NCI-H2081 treated with DMSO at 0.1 percent for 48 hours (cell line): ENCODE measurements at places on chromosomes 6 and 20.

DNA sequence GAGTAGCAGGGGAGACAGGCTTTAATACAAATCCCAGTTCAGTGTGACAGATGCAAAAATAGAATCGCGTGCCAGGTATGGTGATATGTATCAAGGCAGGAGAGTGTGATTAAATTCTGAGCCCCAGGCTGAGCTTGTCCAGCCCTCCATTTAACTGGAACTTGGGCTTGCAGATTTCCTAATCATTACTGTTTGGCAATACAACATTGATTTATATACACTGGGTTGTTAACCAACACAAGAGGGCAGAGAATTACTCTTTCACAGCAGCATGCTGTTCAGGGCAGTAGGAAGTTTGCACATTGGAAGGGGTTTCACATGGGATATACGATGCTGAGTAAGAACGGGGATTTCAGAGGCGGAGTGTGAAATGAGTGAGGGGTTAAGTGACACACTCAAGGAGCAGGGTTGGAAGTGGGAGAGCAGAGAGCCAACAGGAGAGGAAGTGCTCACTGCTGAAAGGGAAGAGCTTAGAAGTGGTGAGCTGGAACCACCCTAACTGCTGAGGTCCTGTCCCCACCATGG lies 70.8 kb upstream of the ATXN1 start:
- DNase-seq = no peak

- DNase-seq = no peak
Measured at GRCh38 chr20:43988867-43989266, 74.2 kb downstream of the TOX2 start.

GRCh38 chr20:6700563-6701329 lies 66.7 kb upstream of the BMP2 start:
- no peak for DNase-seq

DNA sequence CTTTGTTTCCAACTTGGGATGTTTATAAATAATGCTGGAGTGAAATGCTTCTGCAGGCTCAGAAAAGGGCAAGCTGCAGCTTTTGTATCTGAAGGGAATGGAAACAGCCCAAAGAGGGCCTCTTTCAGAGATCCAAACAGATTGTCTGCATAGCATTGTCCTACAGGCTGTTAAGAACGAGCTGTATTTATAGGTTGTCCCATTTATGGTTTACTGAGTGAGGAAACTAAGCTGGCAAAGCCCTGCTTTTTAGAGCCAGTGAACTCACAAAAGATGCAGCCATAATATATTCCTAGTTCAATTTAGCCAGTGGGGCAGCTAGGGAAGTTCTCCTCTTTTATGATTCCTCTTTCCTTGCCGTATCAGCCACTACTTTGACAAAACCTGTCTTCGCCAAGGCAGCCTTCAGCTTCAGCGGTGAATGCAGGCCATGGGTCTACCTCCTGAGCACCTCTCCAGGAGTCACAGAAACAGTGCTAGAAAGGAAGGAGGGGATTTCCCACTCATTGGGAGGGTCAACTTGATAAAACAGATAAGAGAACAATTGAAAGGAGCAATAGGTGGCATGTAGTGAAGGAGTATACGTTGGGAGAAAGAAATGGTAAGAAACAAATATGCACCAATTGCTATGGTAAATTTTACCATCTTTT lies 15.0 kb downstream of the KIAA0319 start:
- DNase-seq = no peak

DNA sequence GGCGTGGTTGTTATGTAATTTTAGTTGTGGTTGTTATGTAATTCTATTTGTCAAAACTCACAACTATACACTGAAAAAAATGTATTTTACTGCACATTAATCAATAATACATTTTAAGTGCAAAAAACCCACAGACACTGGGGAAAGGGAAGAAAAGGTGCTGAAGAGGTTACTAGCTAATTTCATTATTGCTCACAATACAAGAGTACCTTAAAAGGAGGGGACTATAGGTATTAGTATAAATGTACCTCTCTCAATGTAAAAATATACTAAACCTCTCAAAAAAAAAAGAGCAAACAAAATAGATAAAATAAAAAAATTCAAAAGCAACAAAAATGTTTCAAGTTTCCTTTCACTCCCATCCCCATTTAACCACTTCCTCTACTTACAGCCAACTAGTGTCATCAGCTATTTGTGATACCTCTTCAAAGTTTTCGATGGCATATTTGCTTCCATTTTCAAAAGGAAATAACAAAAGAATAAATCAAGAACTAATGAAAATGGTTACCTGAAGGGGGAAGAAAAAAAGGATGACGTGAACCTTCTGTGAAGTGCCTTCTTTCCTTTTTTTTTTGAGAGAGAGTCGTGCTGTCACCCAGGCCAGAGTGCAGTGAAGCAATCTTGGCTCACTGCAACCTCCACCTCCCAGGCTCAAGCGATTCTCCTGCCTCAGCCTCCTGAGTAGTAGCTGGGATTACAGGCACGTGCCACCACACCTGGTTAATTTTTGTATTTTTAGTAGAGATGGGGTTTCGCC lies 30.2 kb downstream of the RANBP9 start:
- no peak for DNase-seq

- no peak for DNase-seq
Measured at GRCh38 chr20:8398263-8399051, 266.4 kb downstream of the PLCB1 start.

DNA sequence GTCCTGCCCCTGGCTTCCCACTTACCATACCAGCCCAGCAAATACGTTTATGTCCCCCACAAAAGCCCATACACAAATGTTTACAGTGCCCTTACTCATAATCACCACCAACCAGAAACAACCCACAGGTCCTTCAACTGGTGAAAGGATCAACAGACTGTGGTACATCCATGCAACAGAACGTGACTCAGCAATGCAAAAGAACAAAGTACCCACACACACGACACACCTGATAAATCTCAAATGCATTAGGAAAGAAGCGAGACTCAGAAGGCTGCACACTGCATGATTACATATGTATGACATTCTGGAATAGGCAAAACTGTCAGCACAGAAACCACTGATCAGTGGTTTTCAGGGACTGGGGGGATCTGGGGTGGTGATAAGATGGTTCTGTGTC lies 20.5 kb downstream of the NCR2 start:
- DNase-seq = no peak

DNA sequence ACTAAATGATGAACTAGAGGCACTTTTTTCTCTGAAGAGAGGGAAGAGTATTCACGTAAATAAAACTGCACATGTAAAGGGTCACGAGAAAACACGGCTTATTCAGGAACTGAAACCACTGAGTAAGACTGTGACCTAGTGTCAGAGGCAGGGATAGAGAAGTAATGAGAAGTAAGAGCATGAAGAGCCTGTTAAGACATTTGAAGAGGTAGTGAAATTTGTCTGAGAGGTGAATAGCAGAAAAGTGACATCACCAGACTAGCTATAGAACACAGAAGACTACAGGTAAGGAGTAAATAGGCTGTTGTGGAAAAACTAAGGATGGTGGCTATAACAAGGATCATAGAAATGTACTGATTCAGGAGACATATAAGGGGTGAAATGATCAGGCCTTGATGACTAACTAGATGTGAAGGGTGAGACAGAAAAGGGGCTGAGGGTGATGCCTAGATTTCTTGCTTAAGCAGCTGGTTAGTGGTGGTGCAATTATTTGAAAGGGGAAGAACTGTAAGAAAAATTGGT lies 76.8 kb downstream of the REV3L start:
- DNase-seq = no peak

GRCh38 chr6:120077489-120077888 lies 727.9 kb upstream of the MAN1A1 start:
- no peak for DNase-seq

GRCh38 chr6:131937703-131938631 lies 13.2 kb downstream of the CCN2 start:
- no peak for DNase-seq

DNA sequence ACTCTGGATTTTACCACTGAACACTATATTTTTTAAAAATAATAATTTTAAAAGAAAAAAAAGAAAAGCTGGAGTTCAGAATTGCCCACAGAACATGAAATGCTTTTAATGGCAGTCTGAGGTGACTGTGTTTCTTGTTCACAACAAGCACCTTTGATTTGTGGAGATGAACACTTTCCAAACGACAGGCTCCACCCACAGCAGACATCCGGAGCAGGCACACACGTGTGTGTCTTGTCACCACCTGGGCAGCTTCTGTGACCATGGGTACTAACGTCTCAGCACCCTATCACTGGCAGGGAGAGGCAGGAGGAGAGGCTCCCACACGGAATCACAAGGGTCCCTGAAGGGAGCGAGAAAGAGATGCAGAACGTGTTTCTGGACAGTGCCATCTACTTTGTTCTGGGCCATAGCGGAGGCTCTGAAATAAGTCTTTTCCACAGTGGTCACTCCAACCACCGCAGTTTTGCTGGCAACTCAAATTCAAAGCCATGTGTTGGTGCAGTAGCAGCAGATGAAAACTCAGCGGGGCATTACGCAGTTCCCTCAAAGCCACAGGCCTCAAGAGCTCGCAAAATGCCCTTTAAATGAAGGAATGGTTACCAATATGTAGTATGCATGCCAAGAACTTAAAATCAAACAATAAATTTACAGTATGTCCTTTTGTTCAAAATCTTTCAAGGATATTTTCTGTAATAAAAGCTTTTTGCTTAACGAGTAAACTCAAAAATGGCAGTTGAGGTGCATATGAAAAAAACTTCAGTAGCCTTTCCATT lies 242.2 kb downstream of the FOXC1 start:
- DNase-seq = no peak

- no peak for DNase-seq
Measured at GRCh38 chr20:43844778-43845614, 69.7 kb upstream of the TOX2 start.

DNA sequence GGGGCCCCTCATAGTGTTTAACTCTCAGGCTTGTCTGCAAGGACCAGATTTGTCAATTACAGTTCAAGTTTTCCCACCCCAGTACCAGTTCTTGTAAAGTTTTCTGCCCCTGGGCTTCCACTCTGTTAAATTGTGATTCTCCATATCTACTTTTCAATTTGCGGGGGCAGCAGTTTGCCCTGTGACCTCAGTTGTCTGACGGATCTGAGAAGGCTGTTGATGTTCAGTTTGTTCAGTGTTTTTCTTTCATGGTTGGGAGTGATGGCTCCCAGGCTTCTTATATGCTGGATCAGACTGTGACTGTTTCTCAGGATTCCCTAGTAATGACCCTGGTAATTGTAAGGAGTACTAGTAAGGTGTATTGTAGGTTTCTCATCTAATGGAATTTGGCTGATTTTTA lies 101.0 kb upstream of the GGTLC1 start:
- DNase-seq = no peak

DNA sequence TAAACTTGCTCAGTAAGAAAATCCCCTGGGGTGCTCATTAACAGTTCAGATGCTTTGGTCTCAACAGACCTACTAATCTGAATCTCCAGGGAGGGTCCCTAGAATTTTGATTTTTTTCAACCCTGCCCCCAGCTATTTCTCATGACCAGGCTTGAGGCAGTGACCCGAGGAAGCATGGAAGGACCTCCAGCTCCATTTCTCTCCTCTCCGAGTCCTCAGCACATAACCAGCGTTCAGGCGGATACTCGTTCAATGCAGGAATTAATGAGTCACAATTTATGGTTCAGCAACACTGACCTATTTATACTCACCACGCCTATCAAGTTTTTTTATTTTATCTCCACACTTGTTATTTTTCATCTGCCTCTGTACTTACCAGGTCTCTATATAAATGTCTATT lies 369.2 kb upstream of the CDH4 start:
- DNase-seq = no peak

GRCh38 chr6:27290850-27291208 lies 21.2 kb downstream of the POM121L2 start:
- no peak for DNase-seq

DNA sequence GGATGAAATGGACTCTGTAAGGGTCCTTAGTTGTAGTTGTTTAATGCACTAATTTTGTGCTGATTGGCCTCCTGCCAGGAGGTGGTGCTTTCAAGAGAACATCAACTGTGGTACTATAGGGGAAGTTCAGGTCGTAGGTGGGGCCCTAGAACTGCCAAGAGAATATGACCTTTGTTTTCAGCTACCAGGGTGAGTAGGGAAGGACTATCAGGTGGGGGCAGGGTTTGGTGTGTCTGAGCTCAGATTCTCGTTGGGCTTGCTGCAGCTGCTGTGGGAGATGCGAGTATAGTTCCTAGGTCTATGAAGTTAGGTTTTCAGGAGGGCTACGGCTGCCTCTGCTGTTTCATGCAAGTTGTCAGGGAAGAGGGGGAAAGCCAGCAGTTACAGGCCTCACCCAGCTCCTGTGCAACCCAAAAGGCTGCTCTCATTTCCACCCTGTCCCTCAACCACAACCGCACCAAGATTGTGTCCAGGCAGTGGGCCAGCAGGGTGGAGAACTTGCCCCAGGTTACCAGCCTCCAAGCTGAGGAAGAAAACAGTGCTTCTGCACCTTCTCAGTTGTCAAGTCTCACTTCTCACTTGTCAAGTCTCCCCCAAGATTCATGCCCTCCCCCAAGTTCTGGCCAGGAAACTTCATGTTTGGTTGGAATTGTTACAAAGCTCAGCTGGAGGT lies 626.5 kb upstream of the MAP3K7 start:
- no peak for DNase-seq

GRCh38 chr6:1267057-1267732 lies 44.7 kb upstream of the FOXQ1 start:
- no peak for DNase-seq

DNA sequence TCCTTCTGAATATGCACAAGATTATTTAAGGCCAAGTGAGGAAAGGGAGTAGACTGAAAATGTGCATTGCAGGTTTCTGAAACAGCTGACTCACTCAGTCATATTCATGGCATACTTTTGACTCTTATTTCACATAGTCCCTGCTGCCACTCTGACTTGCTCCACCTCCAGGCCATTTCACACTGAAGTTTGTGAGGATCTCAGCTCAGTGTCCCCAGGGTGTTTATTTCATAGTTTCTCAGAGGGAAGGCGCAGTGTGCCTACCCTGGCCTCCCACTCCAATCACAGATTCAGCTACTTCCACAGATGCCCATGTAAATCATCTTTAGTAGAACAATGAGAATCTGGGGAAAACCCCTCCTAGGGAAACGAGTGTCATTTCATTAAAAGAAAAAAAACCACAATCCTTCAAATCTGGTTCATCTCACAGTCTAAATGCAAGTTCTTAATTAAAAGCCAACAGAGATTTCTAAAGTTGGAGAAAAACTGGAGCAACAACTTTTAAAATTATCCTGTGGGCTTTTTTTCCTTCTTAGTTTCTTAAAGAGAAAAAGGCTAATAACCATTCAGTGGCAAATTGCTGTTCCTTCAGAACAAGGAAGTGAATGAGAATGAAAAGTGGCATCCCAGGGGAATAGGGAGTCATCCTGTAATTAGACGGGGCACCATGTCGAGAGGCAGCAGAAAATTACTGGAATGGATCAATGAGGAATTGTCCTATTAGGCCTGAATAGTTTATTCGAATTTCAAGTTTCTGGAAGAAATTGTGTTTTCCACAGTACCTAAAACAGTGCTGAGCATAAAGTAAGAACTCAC lies 133.6 kb downstream of the TFAP2B start:
- no peak for DNase-seq

DNA sequence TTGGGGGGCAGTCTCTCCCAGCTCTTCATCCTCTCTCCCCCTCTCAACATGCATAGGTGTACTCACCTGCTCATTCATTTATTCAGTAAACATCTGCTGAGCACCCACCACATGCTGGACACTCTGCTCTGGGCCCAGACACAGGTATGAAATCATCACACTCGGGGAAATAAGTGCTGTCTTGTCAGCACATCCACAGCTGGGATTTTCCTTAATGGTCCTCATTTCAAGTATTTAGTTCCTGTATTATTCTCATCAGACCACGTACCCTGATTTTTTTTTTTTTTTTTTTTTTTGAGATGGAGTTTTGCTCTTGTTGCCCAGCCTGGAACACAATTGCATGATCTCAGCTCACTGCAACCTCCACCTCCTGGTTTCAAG lies 19.4 kb downstream of the RAB5IF start:
- DNase-seq = no peak
